ENCODE measurements at places on chromosomes 2 and 18. TPM values are rescaled to one million over a fixed set of nuclear protein-coding genes. Genes with fewer than 3 reads are reported as not detected.

CHRNG gene
- total RNA-seq, result not detected

SMARCAL1 gene
- 23.6 TPM for total RNA-seq

MARS2 gene
- 4.2 TPM for total RNA-seq

DNA sequence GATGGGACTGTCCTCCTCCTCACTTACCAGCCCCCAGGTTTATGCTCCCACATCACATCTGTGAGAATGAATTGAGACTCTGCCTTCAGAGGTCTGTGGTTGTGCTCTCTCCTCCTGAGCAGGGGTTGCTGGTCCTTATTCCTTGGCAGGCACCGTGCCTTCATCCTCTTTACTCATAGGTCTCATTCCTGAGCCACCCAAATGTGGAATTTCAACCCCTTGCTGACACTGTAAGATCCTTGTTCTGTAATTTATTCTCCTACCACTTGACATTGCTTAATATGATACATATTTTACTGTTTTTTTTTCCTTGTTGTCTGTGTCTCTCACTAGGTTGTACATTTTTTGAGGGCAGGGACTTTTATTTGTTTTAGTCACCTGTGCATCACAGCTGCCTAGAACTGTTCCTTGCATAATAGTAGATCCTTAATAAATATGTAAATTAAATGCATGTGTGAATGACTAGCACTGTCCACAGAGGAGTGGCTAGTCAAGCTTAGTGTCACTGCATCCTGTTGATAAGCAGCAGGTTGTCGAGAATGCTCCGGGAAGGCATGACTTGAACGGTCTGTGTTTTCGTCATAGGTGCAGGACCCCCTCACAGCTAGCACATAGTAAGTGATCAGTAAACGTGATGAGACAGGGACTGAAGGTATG is 180.6 kb downstream of the ZNF407 start:
- H3K4me3 ChIP-seq, result no peak overlapping the region
- H3K36me3 ChIP-seq, result no peaks in the 10 kb centered on the region
- no peak overlapping the region for H3K27ac ChIP-seq
- peaks cover 7% of the 10 kb centered on the region for H3K4me1 ChIP-seq

AFG3L2 gene
- 44.4 TPM for total RNA-seq
